GM04503 (cell line): ENCODE measurements at places on chromosomes 4 and X.

- DNase-seq: no peak
Observed at GRCh38 chr4:109025471-109026076, 262.7 kb upstream of the ETNPPL start.

DNA sequence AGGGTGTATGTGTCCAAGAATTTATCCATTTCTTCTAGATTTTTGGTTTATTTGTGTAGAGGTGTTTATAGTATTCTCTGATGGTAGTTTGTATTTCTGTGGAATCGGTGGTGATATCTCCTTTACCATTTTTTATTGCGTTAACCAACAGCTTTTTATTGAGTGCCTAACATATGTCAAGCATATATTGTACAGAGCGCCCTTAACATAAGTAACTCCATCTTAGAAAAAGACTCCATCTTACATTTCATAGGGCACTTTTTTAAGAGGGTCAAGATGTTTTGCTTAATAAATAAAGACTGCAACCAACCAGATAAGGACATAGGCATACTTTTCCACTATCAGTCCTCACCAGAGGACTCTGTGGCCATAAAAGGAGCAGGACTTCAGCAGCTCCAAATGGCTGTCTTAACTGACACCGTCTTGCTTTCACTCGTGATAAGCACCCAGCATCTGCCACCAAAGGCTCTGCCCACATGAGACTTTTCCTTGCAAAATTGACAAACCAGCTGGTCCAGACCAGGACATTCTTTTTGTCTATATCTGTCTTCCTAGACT lies 75.0 kb downstream of the HS6ST2 start:
- DNase-seq: no peak

DNA sequence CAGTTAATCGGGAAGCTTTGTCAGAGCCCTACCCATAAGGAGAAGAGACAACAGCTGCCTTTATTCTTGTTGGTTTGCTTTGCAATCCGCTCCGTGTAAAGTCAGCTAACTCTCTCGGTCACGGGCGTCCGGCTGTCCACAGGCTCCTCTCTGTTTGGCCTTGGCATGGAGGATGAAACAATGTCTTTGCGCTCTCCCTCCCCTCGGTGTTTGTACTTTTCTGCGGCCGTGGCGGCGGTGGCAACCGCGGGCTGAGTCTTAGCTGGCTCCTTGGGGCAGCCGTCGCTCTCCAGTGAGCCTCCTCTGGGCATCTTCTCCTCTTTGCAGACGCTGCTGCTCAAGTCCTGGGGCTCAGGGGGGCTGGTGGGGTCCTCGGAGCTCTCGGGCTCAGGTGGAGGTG lies 10.6 kb upstream of the IRAK1 start:
- no peak for DNase-seq

- no peak for DNase-seq
Observed at GRCh38 chr4:139920486-139921002, 233.4 kb downstream of the MAML3 start.

DNA sequence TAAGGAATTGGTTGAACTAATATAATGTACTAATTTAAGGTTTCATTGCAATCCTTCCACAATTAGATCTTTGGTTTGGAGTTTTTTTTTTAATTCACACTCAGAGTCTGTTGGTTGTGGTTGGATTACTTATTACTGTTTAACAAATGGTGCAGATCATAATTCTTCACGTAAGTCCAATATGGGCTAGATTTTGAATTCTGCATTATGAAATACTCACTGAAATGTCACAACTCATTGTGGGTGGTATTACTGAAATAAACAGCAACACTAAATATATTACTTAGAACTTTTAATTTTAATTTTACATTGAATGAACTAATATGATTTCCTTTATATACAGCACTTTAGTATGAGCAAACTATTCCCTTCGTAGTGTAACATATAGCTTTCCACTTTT lies 94.2 kb upstream of the MYOZ2 start:
- DNase-seq: no peak

GRCh38 chr4:107939307-107939706 lies 8.0 kb downstream of the CYP2U1 start:
- peak; percentile 64 for DNase-seq

GRCh38 chrX:149274516-149275105 lies 230.5 kb downstream of the IDS start:
- no peak for DNase-seq
